ENCODE measurements at places on chromosomes 4 and X.

DNA sequence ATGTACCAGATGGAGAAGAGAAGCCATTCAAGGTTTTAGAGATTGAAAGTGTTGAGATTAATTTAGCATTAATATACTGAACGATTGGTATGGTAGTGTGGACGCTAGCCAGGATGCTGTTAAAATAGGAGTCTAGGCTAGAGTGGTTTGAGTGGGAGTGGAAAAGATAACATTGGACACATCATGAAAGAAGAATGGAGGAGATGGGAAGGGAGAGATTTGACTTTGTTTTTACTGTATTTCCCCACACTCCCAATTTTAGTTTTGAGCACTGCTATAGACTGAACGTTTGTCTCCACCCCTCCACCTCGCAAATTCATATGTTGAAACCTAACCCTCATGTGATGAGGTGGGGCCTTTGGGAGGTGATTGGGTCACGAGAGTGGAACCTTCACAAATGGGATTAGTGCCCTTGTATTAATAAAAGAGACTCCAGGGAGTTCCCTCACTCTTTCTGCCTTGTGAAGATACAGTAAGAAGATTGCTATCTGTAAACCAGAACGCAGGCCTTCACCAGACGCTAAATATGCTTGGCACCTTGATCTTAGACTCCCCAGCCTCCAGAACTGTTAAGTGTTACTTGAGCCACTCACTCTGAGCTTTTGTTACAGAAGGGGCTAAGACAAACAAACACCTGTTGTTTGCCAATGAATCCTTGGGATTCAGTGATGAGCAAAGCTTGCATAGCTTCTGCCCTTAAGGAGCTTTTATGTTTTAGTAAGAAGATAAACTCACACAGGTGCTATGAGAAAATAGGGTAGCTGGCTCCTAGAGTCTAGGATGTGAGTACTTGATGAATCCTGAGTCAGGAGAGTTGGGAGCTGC lies 25.8 kb downstream of the USP9X start:
- no peak for DNase-seq

DNA sequence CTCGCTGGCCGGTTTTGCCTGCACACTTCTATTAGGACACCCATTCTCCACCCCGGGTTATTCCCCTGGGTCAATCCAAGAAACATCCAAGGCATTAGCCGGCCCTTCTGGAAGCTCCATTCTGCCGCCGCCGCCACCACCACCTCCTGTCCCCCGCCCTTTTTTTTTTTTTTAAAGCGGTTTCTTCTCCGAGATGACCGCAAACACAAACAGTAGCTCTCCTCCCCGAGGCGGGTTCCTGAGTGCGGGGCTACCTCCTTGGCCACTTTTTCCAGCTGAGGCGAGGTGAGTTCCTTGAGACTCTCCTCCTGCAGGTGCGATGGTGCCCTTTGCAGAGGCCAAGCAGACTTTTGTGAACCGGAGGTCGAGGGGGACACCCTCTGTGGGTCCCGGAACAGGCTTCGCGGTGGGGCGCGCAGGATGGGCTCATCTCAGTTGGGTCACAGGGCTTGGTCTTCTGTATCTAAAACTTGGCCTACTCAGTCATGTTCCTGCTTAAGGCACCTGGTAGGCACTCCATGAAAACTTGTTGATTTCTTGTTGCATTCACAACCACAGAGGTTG lies 930 bp downstream of the NWD2 start:
- no peak for DNase-seq

GRCh38 chrX:45862801-45863200 lies 662.1 kb upstream of the DIPK2B start:
- no peak for DNase-seq

DNA sequence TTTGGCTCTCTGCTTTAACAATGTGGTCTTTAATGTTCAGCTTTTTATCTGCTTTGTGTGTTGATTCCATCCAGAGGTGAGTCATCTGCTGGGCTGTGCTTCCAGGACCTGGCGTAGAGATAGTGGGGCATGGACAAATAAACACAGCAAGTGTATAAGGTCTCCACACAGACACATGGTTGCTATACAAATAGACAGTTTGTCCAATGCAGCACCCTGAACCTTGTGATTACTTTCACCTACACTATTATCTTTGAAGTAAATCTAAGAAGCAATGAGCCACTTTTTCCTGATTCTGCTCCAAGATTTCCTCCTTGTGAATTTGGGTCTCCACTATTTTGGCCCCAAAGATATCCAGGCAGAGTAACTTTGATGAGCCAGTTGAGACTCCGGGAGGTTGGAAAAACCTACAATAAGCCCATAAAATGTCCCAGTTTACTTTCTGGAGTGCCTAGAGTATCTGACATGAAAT lies 12.1 kb downstream of the PPARGC1A start:
- DNase-seq, result no peak

DNA sequence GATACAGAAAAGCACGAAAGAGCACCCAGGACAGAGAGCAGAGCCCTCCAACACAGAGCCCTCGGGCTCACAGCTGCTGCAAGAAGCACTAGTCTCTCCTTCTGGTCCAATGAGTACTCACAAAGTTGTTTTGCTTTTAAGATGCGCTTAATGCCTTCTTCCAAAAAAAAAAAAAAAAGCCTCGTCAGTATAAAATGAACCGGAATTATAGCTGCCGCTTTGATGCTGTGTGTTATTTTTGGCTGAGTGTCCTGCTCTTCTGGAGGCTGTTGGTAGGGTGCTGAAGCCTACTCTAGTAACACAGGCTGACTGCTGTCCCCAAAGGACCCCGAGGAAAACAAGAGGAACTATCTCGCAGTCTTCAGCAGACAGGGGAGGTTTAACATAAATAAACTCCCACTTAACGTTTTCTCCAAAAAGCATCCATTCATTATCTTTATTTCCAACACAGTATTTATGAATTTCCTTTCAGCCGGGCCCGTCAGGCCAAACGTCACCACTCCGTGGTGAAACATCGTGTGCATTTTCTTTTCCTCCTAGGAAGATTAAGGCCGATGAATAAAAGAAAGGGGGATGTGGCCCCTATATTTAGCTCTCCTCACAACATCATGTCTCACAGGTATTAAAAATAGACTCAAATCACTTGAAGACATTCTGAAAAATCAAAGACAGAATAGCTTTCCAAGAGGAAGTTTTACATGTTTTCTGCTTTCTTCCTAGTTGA lies 213.7 kb upstream of the PPARGC1A start:
- DNase-seq, result no peak

DNA sequence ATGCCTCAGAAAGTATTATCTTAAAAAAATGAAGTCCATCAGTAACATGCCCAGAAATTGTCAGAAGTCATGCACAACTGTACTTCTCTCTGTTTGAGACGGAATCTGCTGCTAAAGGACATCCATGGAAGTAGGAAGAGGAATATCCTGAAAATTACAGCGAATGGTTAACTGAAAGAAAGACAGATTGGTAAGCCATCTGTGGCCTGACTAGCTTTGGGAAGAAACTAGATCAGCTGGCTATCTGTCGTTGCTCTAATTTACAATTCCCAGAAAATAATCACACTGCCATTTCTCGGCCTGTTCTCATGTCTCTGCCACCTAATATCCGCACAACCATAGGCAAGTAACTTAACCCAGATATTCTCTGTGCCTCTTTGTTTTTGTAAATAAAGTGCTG lies 496.5 kb downstream of the PCDH19 start:
- no peak for DNase-seq

DNA sequence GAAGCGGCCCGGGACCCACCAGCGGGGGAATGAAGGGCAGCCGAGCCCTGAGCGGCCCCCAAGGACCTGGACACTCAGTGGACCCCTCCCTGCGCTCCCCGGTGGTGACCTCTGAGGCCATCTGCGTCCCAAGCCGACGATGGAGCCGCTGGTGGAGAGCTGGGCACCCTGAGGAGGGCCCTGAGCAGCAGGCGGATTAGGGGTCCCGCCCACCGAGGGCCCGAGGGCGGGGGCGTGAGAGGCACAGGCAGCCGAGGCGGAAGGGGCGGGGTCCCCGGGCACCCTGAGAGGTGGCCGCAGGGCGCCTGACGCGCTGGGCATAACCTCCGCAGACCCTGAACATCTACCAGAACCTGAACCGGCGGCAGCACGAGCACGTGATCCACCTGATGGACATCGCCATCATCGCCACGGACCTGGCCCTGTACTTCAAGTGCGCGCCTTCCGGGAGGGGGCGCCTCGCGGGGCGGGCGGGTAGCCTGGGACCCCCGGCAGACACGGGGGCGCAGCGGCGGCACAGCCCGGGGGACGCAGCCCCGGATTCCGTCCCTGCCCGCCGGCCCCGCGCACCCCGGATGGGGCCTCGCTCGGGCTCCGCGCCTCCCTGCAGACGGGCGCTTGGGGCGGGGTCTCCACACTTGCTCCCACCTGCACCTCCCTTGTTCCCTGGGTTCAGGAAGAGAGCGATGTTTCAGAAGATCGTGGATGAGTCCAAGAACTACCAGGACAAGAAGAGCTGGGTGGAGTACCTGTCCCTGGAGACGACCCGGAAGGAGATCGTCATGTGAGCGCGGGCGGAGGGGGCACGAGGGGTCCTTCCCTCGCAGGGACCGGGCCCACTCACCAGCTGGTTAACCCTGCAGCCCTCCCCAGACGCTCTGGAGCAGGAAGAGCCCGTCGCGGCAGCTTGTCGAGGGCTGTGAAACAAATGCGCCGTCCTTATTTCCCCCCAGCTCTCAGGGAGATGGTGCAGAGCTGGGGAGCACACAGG lies 10.3 kb downstream of the ATP5ME start:
- DNase-seq, result no peak

DNA sequence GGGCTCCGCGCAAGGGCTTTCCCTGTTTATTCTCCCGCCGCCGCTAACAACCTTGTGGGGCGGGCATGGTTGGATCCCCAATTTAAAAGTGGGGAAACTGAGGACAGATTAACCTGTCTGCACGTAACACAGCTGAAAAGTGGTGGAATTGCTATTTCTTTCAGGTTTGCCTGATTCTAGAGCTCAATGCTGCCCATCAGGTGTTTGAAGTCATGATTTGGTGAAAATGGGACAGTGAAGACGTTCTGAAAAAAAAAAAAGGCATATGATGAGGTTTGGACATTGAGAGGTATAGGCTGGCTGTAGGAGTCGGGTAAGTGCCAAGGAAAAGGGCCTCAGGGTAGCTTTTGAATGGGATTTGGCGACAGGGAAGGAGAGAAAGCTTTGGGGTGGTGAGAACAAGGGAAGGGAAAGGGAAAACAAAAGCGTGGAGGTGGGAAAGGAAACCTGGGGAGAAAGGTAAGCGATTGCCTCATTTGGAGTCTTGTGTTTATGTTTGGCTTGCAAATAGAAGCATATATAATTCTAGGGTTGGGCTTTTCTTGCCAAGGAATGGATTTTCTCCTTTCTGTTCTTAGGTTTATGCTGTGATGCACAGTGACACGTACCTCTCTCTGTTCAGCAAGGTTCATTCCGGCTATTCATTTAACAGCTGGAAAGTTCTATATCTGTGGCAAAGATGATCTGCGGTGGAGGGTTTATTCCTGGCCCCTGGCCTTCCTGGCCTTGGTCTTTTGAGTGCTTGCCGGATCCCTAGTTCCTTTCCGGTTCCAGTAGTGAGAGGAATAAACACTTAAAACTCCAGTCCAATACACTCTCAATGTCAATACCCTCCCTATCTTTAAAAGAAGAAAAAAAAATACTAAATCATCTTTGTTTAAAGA lies 2.4 kb upstream of the STIM2 start:
- DNase-seq, result no peak

DNA sequence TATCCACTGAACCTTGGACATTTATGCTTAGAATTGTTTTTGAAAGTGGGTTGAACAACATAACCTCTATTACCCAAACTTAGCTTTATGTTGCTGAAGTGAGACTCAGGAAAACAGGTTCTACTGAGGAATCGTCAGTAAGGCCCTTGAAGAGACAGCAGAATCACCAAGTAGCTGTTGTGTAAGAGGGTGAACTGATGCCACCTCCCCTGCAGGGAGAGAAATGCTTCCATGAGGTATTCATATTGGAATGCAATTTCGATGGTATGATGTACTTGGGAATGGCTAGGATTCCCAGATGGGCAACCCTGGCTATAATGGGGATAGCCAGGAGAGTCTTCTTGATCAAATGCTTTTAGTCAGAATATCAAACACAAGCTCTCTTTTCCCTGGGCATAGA lies 4.1 kb upstream of the SCRG1 start:
- DNase-seq, result peak; percentile 14

GRCh38 chrX:72117636-72118210 lies 14.0 kb downstream of the RTL5 start:
- DNase-seq, result no peak

GRCh38 chr4:74428276-74428675 lies 16.7 kb upstream of the AREG start:
- no peak for DNase-seq

- no peak for DNase-seq
These were observed 139.6 kb downstream of the SOWAHB start for GRCh38 chr4:76758290-76758882.

DNA sequence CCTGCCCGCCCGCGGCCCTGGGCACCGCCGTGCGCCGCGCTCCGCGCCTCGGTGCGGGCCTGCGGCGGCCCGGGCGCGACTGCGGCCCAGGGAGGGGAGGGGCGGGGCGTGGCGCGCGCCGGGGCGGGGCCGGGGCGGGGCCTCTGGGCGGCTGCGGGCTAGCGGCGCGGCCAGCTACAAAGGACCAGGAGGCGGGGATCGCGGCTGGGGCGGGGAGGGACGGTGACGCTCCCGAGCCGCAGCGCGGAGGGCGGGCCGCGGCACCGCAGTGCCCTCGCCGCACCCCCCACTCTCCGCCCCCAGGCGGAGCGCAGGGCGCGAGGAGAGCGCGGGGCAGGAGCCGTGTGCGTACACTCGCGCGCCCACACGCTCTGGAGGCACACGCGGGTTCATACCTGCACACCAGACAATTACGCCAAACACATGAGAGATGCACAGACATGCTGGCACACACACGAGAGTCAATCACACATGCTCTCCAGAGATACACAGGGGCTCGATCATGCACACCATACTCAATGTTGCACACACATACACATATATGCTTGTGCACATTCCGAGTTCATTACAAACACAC lies at the start of gene CRMP1:
CRMP1 (minus strand) TSS at position 83 of the 577 bp plus-strand sequence. CDS start 117 bp downstream, outside the sequence.
- DNase-seq, result no peak

DNA sequence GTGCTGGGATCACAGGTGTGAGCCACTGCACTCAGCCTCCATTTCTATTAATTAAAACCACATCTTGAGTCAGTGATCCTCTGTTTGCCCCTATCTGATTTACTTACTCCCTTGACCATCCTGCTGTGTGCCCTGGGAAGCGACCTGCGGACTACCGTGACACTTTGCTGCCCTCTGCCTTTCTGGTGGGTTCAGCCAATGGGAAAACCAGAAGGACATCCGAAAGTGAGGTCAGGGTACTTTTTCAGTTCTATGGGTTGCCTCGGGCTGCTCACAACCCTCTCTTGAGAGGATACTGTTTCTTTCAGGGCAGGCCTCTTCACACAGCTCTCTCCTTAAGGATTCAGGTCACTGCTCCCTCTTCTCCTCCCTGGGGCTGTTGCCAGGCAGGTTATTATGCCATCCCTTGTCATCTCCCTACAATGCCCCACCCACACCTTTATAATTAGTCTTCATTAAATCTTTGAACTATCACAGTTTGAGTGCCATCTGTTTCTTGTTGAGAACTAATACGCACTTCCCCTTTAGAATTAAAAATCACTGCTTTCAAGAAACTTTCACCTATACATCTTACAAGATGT lies 21.4 kb downstream of the PLAC8 start:
- no peak for DNase-seq

DNA sequence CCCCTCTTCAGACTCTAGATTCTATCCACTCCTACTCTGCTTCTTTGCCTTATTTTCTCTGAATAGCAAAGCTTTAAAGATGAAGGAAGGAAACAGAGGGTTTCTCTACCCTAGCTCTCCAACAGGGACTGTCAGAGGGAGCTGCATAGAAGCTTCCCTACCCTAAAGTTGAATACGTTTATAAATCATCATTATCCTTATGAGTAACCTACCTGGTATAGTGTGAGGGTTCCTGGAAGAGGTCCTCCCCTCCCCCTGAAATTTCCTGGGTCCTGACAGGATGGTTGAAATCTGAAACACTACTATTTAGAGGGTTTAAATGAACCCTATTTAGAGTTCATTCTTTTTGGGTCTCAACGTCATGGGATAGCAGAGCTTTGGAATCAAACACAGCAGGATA lies 187.0 kb upstream of the RBPJ start:
- no peak for DNase-seq

All from H54 (cell line).